ENCODE measurements at places on chromosomes 5 and 9.

DNA sequence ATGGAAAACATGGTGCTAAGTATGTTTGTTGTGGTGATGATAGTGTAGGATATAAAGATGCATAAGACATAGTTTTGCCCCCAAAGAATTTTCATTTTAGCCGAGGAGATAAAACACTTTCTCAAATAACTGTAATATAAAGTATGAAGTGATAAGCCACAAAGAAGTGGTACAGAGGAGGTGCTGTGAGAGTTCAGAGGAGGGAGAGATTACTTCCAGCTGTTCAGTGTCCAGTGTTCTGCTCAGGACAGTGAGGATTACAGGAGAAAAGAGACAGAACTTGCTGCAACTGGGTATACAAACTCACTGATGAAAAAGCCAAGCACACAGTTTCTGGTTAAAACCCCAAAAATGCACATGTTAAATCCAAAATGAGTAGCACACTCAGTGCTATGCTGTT is 309.3 kb downstream of the KIAA0825 start:
- no peak for DNase-seq

DNA sequence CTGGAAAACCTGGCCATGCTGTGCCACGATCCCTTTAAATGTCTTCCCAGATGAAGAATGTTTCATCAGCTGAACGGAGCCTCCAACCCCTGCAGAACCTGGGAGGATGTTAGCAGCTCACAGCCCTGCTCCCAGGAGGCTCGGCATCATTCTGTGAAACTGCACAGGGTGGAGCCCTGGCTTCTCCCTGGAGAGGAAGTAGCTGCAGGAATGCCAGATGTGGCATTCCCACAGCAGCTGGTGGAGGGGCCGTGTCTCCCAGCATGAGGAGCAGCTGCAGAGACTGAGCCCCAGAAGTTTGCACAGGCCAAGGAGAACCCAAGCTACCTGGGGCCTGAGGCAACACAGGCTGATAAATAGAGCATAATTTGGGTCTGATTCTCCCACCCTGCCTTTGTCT is 165.8 kb upstream of the MAP3K1 start:
- peak; percentile 4 for DNase-seq

- no peak for DNase-seq
Observed at GRCh38 chr5:179512452-179513000, 37.8 kb upstream of the RUFY1 start.

DNA sequence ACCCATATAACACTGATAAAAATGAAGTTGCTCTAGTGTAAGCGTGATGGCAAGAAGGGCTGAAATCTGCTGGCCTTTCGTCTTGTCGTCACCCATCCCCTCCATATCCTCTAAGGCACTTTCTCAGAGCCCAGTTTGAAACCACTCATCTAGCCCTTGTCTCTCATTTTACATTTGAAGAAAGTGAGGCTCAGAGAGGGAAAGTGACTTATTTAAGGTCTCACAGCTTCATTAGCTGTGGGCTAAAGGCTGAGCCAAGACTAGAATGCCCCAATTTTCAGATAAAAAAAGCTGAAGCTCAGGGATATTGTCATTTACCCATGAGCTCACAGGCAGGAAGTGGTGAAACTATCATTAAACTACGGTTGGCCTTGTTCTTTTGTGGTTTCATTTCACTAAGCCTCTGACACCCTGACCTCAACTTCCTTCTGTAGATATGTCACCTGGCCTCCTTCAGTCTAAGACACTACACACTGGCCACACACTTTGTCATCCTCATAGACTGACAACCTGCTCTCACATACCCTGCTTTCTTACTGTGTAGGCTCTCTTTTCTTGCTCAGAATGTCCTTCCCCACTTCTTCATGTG is 176.7 kb upstream of the DMAC1 start:
- no peak for DNase-seq
